ENCODE measurements at places on chromosomes 6 and 20. TPM values are rescaled to one million over a fixed set of nuclear protein-coding genes. Genes with fewer than 3 reads are reported as not detected.

SAPCD1 gene
- 1.5 TPM for total RNA-seq

COL21A1 gene
- total RNA-seq = 12.9 TPM

VAPB gene
- 9.9 TPM for total RNA-seq

NUDT3 gene
- total RNA-seq = 21.5 TPM

ADGRF5 gene
- not detected for total RNA-seq

AVP gene
- not detected for total RNA-seq

SMOC2 gene
- not detected for total RNA-seq

FNDC1 gene
- total RNA-seq = not detected

VGLL2 gene
- 0.75 TPM for total RNA-seq

CYP21A2 gene
- not detected for total RNA-seq

SLA2 gene
- not detected for total RNA-seq

C6orf52 gene
- total RNA-seq = not detected

RBPJL gene
- total RNA-seq = not detected

UBE2V1 gene
- total RNA-seq = 61.5 TPM

SCUBE3 gene
- 0.06 TPM for total RNA-seq

NRSN1 gene
- total RNA-seq = not detected

MTHFD1L gene
- 35.9 TPM for total RNA-seq

TREM2 gene
- not detected for total RNA-seq

OLIG3 gene
- not detected for total RNA-seq

EDN1 gene
- 2.8 TPM for total RNA-seq

ZNF391 gene
- total RNA-seq = 0.57 TPM

NEDD9 gene
- 6.3 TPM for total RNA-seq
